ENCODE measurements at places on chromosomes 12 and 14.

DNA sequence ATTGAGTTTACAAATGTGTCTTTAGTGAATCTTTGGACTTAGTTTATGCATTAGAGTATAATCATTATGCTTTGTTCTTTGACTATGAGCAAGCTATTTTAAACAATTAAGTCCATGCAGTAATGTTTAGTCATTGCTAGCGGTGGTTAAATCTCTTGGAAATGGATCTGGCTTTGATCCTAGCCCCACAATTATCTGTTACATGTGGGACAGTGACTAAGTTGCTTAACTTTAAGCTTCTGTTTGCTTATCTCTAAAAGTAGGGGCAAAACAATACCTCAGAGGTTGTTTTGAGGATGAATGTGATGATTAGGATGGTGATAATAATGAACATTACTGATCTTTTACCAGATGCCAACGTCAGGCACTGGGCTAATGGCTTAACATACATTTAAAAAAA, 124.2 kb downstream of the NPAS3 start:
- no peak for DNase-seq

- no peak for DNase-seq
These were observed 42.9 kb upstream of the BICD1 start for GRCh38 chr12:32063796-32064195.

- no peak for DNase-seq
These were observed 148.0 kb downstream of the APAF1 start for GRCh38 chr12:98793121-98793520.

GRCh38 chr12:124564232-124564958, 3.0 kb downstream of the NCOR2 start:
- no peak for DNase-seq

- no peak for DNase-seq
These were observed 21.1 kb upstream of the AKAP6 start for GRCh38 chr14:32307881-32308582.

- no peak for DNase-seq
These were observed 3.8 kb downstream of the DHRS2 start for GRCh38 chr14:23639891-23640523.

- no peak for DNase-seq
These were observed 364.8 kb downstream of the CACNA1C start for GRCh38 chr12:2417481-2418160.

DNA sequence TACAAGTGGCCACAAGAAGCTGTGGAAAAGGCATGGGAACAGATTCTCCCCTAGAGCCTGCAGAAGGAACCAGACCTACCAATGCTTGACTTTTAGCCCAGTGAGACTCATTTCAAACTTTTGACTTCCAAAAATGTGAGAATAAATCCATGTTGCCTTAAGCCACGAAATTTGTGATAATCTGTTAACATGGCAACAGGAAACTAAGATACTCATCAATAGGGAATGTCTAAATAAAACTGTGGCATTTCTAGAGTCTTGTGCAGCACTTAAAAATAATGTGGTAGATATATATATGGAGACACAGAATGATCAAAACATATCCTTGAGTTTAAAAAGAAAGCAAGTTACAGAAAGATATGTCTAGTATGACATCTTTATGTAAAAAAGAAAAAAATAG, 12.0 kb downstream of the HECTD4 start:
- no peak for DNase-seq

GRCh38 chr14:50237427-50237826, 6.0 kb upstream of the SOS2 start:
- no peak for DNase-seq

GRCh38 chr14:52951681-52952554, 1.1 kb upstream of the FERMT2 start:
- DNase-seq = no peak

DNA sequence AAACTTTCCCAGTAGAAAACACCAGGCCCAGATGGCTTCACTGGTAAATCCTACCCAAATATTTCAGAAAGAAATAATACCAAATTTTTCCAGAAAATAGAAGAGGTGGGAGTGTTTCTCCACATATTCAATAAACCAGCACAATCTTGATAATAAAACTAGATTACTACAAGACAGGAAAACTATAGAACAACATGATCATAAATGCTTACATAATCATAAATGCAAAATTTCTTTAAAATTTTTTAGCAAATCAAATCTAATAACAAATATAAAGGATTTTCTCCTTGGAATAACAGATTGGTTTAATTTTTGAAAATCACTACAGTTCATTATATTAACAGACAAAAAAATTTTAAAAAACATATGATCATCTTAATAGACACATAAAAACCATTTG, 294.5 kb downstream of the BCL11B start:
- no peak for DNase-seq

DNA sequence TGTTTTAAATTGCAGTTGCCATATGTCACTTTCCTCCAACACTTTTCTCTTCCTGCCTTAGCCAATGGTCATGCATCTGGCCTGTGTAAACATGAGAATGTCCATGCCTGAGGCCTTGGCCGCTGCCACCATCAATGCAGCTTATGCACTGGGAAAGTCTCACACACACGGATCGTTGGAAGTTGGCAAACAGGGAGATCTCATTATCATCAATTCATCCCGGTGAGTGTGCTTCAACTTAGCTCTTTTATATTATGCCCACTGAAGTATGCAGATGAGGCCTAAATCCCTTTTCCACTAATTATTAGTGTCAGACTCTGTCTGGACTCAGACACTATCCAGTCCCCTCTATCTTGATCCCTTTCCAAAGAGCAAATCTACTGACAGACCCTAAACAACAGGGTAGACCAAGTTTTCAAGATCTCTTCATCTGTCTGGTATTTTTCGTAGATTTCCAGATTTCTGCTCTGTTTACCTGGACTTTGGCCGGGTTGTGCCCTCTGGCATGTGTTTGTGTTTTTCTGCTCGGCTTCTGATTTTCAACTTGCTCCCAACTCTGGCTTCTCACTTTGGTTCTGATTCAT, 23.2 kb downstream of the AMDHD1 start:
- no peak for DNase-seq

DNA sequence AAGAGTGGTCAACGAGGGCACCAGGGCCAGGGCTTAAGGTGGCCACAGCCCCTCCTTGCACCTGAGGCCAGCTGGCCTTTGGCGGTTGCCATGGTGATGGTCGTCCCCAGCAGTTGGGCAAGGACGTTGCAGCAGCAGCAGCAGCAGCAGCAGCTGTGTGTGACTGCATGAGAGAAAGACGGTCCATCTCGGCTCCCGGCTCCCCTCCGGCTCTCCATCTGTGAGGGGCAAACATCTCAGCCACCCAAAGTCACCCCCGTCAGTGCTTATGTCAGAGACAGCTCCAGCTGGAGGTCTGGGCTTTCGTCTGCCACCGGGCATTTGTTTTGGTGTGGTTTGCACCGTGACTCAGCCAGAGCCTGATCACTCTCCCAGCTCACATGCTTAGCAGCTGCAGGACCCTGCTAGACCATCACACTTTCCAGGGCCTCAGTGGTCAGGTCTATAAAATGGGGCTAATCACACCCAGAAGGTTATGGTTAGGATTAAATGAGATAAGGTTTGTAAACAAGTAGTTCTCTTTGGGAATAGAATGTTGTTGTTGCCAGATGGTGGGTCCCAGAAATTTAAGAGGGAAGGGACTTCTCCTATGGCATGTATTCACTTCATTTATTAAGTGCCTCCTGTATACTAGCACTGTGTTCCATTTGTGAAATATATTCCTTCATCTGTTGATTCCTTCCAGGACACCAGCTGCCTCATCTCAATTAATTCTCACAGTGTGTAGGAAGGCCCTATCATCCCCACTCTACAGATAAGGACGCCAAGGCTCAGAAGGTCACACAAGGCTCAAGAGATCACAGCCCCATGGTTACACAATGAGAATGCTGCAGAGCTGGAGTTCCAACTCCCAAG, 212.6 kb upstream of the LHX5 start:
- no peak for DNase-seq

- no peak for DNase-seq
These were observed 9.0 kb upstream of the OR6J1 start for GRCh38 chr14:22653012-22653621.

DNA sequence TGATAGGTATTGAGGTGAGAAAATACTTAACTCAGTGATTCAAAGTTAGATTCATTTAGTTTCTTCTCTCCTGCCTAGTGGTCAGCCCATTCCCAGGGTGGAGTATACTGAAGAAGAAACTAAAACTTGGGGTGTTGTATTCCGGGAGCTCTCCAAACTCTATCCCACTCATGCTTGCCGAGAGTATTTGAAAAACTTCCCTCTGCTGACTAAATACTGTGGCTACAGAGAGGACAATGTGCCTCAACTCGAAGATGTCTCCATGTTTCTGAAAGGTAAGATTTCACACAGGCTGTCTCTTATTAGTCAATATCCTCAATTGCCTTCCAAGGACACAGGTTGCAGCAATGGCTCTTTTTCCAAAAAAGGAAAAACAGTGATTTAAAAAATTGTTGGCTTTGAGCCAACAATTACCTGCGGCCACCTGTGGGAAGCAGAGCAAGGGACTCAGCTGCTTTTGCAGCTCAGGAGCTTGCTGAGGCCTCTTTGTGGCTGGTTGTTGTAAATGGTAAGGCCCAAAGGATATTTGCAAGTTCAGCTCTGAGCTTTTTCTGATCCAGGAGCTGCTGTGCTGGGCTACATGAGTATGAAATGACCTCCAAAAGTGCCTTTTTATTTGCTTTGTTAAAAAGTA, 33.9 kb downstream of the TPH2 start:
- DNase-seq = no peak

DNA sequence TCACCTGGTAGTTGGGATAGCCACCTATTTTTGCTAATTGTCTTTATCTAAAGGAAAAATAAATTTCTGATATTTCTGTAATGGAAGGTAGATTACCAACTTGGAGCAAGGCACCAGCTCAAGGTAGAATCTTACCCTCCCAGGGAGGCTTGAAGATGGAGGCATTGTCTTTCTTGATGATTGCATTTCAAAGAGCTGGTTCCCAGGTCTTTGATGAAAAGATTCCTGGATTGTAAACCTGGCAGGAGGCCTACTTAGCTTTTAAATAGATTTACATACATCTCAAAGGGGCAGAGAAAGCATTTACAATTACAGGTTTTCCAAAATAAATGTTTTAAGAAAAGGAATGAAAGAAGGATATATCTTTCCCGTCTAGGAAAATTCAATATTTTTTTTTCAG, 729.2 kb downstream of the LRFN5 start:
- no peak for DNase-seq

DNA sequence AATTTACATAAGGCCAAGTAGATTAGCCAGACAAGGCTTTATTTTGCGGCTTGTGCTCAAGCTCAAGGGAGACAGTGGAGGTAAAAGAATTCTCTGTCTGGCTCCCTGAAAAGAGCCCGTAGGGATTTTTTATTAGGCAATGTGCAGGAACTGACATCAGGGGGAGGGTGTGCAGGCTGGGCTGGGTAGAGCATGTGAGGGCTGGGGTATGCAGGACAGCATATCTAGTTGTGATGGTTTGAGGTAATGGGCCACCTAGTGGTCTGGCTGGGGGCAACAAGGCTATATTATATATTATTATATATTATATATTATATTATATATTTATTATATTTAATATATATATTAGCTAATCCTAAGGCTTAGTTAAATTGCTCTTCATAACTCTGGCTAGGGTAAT, 102.1 kb downstream of the TMEM117 start:
- DNase-seq = no peak

DNA sequence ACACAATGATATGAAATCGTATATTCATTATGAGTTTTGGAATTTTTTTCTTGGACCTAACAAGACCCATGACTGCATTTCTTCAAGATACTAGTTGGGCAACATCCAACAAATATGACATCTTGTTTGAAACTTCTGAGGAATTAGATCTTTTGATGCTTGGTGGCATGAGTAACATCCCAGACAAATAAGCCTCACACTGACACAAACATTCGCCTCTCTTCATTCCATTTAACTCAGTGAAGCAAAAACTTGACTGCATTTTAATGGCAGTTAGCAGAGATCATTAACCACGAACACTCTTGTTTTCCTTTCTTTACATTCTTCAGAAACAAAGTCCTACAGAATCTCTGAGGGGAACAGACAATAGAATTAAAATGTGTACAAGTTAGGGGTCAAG, 758.3 kb downstream of the C12orf50 start:
- no peak for DNase-seq

DNA sequence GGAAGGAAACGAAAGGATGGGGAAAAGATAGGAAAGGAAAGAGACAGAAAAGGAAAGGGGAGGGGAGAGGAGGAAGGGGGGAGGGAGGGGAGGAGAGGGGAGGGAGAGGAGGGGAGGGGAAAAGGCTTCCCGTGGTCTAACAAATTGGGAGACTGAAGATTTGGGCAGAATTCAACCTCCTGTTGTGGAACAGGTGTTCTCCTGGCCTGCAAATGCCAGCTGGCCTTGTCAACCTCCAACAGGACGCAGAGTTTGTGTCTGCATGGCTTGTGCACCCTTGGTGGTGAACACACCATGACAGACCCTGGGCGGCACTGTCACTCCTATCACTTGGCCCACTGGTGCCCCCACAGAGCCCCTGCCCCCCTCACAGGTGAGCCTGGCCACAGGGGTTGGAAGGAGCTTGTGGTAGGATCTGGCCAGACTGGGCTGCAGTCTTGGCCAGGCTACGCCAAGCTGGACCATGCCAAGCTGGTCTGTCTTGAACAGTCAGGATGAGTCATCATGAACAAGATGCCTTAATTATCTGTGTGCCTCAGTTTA, 321.6 kb downstream of the BCL11B start:
- DNase-seq = no peak

GRCh38 chr12:10563966-10564365, 49.4 kb downstream of the MAGOHB start:
- no peak for DNase-seq
